Astrocyte of the spinal cord (primary cell): ENCODE measurements at places on chromosomes 4 and X.
A peak's percentile ranks its signal among the peaks of the same experiment; 100 is the strongest.

DNA sequence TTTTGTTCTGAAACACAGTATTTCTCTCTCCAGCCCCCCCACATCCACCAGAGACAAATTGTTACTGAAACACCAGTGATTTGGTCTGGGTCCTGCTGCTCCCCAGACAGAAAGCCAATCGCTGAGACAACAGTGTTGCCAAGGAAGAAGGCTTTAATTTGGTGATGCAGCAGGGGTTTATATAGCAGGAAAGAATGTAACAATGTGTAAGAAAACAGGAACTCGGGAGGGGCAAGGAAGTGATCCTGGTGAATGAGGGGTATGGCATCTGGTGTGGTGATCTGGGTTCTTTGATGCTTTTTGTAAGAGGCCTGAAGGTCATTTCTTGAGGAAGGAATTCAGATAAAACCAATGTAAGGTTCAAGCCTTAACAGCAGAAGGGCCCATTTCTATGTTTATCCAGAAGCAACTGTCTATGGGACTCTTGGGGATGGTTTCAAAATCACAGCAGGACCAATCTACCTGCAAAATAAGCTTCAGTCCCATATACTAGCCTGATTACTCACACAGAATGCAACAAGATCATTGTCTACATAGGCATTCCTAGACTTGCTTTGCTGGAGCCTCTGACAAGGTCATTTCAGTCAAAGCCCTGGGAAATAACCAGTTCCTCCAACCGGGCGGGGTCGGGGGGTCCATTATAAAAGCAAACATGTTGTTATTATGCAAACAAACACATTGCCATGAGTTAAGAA is 445.2 kb upstream of the ZFP42 start:
- peak; percentile 27 for DNase-seq

- DNase-seq: no peak
Measured at GRCh38 chr4:40514497-40514951, 115.1 kb downstream of the RBM47 start.

DNA sequence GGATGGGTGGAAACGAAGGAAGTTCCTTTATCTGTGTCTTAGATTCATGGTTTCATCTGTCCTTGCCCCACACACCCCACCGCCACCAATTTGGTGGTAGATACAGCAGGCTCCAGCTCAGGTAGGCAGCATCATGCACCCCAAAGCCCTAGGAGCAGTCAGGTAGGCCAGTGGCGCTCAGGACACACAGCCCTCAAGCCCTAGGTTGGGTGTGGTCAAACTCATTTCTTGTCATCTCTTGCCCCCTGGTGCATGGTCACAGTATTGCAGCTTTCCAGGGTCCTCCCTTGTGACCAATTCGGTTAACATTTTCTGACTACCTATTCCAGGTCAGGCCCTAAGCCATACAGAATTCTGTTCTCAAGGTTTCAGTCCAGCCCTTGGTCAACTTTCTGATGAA is 14.5 kb upstream of the PRRG3 start:
- DNase-seq: peak; percentile 3

- DNase-seq: peak; percentile 88
Measured at GRCh38 chr4:186726426-186727168, 2.9 kb upstream of the FAT1 start.

GRCh38 chr4:189547559-189547958 is 393.1 kb upstream of the FRG1 start:
- DNase-seq: no peak

DNA sequence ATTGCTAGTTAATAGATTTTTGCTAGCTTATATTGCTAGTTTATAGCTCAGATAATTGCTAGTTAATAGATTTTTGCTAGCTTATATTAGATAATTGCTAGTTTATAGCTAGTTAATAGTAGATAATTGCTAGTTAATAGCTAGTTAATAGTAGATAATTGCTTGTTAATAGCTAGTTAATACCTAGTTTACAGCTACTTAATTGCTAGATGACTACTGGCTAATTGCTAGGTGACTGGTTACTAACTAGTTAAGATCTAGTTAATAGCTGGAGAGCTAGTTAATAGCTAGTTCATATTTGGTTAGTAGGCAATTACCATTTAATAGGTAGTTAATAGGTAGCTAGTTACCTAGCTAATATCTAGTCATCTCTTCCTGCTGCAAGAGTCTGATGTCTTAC is 633.8 kb upstream of the CT83 start:
- DNase-seq: no peak

DNA sequence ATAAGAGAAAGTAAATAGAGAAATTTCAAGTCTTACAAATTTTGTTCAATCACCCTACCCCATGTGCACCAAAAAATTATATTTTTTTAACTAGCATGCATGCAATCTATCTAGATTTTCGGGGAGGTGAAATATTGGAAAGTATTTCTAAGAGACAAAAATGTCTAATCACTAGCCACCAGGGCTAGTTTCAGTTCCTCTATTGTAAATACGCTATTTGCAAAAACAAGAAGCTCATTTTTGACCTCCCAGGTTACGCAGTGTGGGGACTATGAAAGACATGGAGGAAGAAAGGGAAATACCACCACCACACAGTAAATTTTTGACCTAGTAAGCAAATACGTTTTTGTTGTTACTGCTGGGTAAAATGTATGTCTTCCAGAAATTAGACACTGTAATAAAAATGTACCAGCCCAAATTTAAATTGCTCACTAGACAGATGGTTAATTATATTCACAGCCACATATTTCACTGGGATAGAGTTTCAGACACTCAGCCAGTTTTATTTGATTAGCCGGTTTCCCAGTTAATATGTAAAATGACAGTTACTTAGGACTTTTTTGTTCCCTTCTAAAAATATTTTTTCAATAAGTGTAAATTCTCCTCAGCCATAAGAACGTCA is 2.2 kb downstream of the NEXMIF start:
- no peak for DNase-seq

GRCh38 chr4:142311916-142312315 is 534.2 kb downstream of the INPP4B start:
- DNase-seq: no peak

DNA sequence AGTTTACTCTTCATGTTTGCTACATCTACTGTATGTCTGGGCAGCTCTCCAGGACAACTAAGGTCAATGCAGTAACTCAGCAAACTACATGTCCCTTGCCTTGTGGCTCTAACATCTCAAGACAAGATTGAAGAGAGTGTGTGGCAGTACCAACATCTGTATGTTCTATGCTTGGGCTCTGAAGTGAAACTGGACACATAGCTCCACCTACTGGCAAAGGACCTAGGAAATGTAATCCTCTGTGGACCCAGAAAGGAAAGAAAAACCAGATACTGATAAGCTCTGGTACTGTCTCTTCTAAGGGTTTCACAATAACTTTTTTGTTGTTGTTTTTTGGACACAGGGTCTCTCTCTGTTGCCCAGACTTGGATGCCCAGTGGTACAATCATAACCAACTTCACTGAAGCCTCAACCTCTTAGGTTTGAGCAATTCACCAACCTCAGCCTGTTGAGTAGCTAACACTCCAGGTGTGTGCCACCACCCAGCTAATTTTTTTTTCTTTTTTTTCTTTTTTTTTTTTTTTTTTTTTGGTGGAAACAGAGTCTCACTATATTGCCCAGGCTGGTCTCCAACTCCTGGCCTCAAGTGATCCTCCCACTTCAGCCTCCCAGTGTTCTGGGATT is 64.1 kb downstream of the QDPR start:
- peak; percentile 77 for DNase-seq

- DNase-seq: no peak
Measured at GRCh38 chrX:47194194-47194787, 662 bp downstream of the UBA1 start.

- DNase-seq: no peak
Measured at GRCh38 chr4:183533698-183534097, 28.8 kb downstream of the ING2 start.

DNA sequence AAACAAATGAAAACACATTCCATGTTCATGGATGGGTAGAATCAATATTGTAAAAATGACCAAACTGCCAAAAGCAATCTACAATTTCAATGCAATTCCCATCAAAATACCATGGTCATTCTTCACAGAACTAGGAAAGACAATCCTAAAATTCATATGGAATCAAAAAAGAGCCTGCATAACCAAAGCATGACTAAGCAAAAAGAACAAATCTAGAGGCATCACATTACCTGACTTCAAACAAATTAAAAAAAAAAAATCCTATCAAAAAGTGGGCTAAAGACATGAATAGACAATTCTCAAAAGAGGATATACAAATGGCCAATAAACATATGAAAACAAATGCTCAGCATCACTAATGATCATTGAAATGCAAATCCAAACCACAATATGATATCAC is 297.5 kb downstream of the NAF1 start:
- DNase-seq: no peak

GRCh38 chr4:100843910-100844309 is 326.1 kb upstream of the EMCN start:
- DNase-seq: no peak

DNA sequence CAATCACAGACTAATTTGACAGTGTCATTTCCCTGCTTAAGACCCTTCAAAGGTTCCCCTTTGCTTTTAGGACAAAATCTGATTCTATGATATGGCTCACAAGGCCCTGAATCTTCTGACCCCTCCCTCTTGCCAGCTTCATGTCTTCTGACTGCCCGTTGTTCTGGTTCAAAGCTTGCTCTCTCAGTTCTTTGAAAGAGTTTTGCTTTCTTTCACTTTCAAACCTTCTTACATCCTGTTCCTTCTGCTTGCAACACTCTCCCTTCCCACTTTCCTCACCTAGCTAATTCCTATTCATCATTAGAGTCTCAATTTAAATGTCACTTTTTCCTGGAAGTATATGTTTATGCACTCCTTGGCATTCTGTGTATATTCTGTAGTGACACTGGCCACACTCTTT is 299.2 kb downstream of the IDS start:
- no peak for DNase-seq

GRCh38 chrX:121389976-121390714 is 342.7 kb downstream of the GLUD2 start:
- DNase-seq: peak; percentile 29

DNA sequence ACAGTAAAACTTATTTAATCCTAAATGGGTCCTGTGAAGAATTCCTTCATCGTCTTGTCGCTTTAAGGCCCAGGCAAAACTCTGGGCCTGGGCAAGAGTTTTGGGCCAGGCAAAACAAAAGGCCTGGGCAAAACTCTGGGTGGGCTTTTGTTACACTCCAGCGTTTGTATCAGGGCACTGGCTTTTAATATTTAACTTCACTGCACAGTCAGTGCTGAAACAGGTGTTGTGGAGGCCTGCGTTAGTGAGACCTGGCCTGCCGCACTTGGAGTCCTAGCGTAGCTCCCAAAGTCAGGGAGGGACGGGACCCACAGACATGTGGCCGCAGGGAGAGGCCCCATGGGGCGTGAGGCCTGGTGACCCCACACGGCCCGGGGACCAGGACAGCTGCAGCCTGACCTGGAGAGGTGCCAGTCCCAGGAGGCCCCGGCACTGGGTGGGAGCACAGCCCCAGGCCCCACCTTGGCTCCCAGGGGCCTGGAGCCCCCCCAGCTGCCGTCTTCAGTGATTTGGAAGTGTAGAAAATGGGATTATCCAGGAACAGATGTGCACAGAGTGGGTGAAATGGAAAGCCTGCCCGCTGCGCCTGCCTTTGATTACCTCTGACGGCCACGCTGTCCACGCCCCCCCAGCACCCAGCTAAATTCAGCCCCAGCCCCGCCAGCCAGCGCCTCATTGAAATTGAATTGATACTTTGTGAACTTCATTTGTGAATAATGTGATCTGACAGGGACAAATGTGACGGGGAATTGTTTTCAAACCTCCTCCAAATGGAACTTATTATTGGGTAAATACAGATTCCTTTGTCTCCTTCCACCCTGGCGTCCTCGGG is 132.9 kb upstream of the NKX1-1 start:
- DNase-seq: no peak

DNA sequence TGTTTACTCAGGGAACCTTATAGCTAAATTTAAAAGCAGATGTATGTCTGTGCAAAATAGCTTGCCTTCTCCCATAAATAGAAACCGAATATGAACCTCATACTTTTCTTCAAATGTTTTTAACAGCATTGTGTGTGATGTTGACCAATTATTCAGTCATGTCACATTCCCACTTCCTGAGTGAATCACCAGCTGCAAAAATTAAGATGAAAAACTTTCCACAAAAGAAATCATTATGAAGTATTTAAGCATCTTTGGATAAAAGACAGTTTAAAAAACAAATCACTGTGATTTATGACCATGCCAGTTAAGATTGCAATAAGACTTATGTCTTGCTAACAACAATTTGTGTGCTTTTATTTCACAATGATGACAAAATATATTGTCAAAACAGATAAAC is 220.1 kb downstream of the PDGFC start:
- DNase-seq: peak; percentile 50

GRCh38 chr4:31338000-31338399 is 617.8 kb downstream of the PCDH7 start:
- DNase-seq: no peak

- DNase-seq: no peak
Measured at GRCh38 chr4:12487000-12487399, 997.1 kb downstream of the RAB28 start.

- no peak for DNase-seq
Measured at GRCh38 chr4:71784569-71785197, 804 bp upstream of the GC start.

DNA sequence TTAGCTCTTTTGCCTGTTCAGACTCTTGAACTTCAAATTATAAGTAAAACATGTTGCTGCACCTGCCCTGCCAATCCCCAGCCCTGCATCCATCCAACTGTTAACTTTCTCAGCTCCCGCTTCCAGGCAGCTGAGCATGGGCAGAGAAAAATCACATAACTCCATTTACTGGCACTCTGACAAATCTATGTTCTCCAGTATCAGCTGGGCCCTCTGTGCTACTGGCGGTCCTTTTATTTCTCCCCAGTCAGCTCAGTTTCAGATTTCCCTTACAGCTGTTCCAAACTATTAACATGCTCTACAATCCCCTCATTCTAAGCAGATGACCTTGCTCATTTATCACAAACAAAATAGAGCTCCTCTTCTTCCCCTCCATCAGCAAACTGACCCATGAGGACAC is 240.4 kb upstream of the TET2 start:
- DNase-seq: peak; percentile 3

DNA sequence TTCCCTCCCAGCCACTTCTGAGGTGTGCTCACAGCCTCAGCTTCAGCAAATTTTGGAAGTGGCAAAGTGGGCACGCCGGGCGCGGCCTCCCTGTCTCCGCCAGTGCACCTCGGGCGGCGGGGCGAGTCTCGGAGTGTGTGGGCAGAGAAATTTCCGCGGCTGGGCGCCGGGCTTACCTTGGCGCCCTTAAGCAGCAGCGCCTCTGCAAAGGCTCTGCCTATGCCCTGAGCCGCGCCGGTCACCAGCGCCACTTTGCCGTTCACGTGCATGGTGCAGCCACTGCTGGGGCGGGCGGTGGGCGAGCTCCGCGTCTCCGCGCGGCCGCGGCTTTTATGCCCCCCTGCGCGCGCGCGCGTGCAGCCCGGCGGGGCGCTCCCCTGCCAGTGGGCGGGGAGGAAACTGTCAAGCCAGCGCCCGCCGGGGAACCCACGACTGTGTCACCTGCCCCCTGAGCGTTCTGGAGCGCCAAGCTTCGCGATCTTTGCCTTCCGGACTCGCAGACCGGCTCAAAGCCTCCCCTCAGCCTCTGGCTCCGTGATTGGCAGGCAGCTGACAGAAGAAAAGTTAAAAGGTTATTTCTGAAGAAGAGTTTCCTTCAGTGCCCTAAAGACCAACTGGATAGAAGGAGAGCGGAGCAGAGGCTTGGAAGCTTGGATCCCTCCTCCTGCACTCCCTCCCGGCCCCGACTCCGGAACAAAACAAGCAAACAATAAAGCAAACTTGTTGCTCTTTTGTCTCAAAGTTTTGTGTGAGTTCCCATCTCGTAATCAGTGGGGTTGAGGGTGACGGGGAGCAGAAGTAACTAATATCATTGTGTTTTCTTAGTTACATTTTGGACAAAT is at the start of gene HPGD:
TSS of gene HPGD (minus strand) at position 306 of the 842 bp plus-strand sequence. CDS start at position 269, 37 bp downstream.
- DNase-seq: peak; percentile 7

GRCh38 chr4:10736266-10736665 is 51.7 kb upstream of the CLNK start:
- DNase-seq: no peak

GRCh38 chr4:172975651-172976229 is 192.9 kb upstream of the GALNT7 start:
- DNase-seq: no peak
